ENCODE measurements at places on chromosomes 2 and 18.

GRCh38 chr18:30889519-30890301 is 152.8 kb downstream of the DSC3 start:
- DNase-seq: no peak

DNA sequence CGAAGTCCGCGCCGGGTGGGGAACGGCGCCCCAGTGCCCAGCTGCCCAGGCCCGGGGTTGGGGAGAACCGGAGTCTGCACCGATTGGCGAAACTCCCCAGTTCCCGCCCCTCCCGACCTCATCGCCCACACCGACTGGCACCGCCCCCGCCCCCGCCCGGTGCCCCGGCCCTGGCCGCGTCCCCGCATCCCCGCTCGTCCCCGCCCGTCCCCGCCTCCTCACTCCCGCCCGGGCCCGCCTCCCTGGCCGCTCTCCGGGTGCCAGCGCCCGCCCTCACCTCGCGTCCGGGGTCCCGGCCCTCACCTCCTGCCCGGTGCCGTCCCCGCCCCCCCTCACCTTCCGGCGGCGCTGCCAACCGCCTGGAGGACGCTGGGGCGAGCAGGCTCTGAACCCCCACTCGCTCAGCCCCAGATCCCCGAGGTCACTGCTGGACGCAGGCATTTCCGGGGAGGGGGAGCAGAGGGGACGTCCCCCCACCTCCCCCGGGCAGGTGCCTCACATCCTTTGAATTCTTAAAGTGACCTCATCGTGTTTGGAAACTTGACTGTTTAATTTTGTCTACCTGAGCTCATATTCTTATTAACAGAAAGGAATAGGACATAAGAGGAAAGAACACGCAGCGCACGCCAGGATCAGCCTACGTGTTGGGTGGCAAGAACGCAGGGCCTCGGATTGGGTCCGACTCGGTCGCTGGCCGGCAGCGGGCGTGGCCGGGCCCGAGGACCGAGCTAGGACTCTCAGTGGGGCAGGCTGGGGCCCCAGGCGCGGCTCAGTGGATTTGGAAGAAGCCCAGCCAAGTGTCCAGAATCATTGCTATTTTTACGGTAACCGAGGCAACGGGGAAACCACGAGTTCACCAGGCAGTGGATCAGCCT is at the start of gene FAM110C:
FAM110C (minus strand) TSS at position 35 of the 875 bp plus-strand sequence. CDS start 120 bp downstream, outside the sequence.
- no peak for DNase-seq

GRCh38 chr2:197445746-197446145 is 7.6 kb upstream of the COQ10B start:
- DNase-seq: no peak

DNA sequence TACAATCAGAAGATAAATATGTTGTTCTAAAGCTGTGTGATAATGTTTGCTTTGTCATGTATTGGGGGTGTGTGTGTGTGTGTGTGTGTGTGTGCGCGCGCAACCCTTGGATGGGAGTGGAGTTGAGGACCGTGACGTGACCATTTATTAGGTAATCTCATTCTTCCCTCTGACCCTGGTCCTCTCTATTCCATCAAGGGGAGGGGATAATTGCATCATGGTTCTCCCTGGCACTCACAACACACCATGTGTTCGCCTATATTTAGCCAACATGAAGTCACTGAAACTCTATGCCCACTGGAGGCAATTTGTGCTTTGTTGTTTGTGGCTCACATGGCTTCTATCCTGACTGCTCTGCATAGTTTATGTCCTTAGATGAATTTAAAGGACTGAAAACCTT is 79.8 kb upstream of the LRPPRC start:
- DNase-seq: peak; percentile 85
